ENCODE measurements at places on chromosomes 4 and X.

DNA sequence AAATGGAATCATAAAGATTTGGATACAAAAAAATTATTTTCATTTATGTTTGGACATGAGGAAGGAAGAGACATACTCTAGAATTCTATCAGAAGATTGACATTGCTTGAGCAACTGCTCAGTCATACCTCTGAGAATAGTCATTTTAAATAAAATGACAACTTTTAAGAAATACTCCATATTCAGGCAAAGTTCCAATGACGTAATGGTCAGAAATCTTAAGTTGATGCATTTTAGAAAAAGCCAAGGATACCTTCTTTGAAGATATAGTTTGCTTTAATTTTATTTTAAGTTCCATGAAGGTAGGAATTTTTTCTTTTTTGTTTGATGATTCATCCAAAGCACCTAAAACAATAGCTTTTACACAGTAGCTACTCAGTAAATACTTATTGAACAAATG is 110.3 kb upstream of the ATOH1 start:
- DNase-seq: no peak

GRCh38 chr4:113574636-113575103 is 186.9 kb downstream of the CAMK2D start:
- DNase-seq: peak; percentile 84

DNA sequence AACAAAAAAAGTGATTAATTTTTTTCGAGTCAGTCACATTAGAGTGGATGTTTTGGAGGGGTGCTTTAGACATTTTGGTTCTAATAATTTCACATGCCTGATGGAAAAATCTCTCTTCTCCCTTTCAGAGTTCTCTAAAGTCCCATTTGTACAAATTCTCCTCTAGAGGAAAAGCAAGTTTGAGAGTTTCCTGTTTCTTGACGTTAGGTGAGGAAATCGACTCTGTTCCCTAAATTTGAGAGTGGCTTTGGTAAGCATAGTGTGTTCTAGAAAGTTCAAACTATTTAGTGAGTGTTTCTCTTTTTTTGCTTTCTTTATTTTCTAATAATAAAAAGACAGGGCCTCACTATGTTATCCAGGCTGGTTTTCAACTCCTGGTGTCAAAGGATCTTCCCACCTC is 1.6 kb upstream of the ATP6AP2 start:
- DNase-seq: no peak

GRCh38 chr4:144591401-144591800 is 54.6 kb upstream of the HHIP start:
- DNase-seq: peak; percentile 83

DNA sequence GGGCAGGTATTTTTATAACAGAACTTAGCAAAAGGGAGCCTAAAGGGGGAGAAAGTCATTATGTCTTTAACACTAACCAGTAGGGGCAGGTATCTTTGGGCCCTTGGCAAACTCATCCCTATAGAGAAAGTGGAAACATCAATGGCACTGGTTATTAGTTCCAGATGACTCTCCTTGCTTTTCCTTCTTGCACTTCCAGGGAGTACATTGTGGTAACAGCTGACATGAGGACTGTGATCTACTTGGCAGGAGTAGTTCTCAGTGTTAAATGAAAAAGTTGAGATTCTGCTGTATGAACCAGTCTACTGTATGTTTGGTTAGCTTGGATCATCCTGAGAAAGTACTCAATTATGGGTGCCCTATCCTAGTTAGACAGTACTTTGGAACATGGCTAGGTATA is 93.6 kb downstream of the ATXN3L start:
- DNase-seq: no peak

- no peak for DNase-seq
Observed at GRCh38 chr4:4950561-4951290, 68.5 kb downstream of the CYTL1 start.

DNA sequence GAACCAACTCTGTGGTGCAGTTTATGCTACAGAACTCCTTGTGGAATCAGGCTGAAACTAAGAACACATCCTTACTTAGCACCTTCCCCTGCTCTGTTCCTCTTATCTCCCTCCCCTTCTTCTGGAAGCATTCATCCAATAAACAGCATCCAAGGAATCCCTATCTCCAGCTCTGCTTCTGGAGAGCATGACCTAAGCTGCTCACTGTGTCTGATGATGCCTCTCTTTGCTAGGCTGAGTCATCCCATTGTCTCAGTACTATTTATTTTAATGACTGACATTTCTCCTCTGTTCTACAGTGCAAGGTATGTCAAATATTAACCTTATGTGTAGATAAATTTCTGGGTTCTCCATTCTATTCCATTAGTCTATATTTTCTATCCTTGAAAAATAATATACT is 71.2 kb downstream of the BEND2 start:
- no peak for DNase-seq

DNA sequence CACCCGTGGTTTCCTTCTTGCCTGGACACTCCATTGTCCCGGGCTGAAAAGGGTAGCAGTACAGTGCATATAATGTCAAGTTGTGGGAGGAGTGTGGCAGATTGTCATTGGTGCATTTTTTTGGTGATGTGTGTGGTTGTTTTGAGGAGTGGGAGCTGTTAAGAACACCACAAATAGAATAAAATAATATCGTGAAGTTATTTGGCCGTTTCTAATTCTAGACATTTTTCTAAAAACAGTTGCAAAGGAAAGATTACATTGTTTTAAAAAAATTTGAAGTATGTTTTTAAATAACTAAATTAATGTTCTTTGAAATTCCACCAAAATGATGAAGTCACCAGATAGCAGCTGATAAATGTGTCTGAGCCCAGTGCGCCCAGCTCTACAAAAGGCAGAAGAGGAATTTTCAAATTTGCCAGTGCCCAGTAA is 1.3 kb downstream of the PKD2 start:
- DNase-seq: no peak

GRCh38 chr4:162706632-162707031 is 460.1 kb downstream of the NAF1 start:
- DNase-seq: no peak

GRCh38 chrX:34521563-34521962 is 135.5 kb downstream of the TMEM47 start:
- no peak for DNase-seq

DNA sequence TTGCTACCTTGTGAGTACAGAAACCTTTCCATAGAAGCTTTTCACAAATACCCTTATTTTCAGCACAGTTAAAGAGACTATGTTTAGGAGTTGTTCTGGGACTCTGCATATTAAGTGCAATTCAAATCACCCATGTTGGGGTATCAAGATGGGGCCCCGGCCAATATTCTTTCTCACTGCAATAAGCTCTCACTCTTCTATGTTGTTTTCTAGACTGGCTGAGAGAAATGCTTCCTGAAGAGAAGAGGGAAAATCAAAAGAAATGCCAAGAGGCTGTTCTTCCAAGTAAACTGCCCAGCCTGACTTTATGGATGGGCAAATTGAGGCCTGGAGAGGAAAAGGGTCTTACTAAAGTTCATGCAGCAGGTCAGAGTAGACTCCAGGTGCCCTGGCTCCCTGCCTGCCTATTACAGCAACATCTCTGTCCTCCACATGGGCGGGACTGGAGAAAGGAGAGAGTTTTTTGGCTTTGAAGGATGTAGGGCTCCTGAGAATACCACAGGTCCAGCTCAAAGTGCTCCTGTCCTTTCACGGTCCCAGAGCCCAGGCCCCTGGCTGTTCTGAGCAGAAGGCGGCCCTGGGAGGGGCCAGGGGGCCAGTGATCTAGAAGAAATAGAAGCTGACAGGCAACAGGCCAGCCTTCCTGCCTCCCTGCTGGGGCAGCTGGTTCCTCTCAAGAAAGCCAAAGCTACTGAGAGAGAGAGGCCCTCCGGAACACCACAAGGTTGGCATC is 745 bp upstream of the IQSEC2 start:
- DNase-seq: no peak

DNA sequence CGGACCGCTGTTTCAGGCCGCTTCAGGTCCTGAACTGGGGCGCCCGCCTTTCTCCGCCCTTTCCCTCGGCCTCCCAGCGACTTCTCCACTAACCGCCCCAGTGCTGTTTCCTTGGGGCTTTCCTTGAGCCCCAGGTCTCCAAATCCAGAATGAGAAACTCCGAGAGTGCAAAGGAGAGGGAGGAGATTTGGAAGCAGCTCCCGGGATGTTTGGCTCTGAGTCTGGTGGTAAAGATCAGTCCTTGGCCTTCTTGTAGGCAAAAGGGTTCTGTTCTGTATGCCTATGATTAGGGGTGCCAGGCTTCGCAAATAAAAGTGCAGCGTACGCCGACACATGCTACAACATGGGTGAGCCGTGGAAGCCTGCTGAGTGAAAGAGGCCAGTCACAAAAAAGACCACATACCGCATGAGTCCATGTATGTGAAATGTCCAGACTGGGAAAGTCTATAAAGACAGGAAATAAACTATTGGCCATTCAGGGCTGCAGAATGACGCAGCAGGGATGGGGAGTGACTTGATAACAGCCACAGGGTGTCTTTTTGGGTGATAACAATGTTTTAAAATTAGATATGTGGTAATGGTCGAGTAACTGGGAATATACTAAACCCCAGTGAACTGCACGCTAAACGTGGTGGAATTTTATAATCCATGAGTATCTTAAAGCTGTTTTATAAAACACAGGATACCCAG is 99.8 kb downstream of the TRAPPC11 start:
- no peak for DNase-seq

- DNase-seq: no peak
Observed at GRCh38 chr4:42345962-42346544, 51.2 kb upstream of the SHISA3 start.

DNA sequence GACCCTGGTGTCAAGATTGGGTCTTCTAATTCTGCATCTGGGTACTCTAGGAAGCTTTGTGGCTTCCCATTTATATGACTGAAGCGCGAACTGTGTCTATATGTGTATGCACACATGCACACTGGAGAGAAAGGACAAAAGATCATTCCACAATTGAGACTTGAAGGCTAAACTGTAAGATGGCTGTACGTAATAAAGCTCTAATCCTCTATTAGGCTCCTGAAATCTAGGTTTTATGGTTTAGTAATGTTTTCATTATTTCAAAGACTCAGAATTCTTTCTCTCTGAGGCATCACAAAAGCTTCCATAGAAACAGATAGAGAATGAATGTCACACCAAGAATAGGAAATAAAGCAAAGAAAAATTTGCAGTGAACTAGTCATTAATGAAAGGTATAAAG is 320.7 kb upstream of the FTHL17 start:
- no peak for DNase-seq

GRCh38 chr4:183770906-183771305 is 111.8 kb downstream of the TRAPPC11 start:
- no peak for DNase-seq

DNA sequence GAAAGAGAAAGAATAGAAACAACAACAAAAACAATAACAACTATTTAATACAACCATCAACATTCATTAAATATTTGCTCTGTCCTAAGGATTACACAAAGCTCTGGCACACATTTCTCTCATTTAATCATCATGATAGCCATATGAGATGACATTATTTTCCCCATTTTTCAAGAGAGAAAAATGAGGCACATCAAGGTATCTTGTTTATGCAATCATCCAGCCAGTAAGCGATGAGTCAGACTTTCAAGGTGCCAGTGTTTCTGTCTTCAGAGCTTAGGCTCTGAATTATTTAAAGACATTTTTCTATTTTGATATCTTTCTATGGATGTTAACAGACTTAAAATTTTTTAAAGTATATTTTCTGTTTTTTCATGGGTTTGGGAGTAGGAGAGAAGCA is 541.8 kb upstream of the SMIM31 start:
- no peak for DNase-seq

- peak; percentile 2 for DNase-seq
Observed at GRCh38 chr4:106594291-106594952, 225.8 kb upstream of the GIMD1 start.

DNA sequence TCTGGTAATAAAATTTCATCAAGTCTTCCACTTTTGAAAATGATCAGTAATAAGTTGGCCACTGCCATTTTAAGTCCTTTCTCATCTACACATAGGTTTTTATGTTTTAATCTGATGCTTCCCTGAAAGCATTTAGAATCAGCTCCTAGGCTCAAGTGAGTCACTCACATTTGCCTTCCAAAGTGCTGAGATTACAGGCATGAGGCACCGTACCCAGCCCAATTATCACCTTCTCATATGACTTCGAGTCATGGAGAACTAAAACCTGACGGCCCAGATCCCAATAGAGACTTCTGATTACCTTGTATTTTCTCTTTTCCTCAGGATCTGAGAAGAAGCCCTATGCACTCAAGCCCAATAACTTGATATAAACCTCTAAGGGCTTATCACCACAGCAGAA is 140.8 kb downstream of the OPHN1 start:
- DNase-seq: no peak

GRCh38 chr4:187612301-187612700 is 383.3 kb upstream of the ZFP42 start:
- no peak for DNase-seq

DNA sequence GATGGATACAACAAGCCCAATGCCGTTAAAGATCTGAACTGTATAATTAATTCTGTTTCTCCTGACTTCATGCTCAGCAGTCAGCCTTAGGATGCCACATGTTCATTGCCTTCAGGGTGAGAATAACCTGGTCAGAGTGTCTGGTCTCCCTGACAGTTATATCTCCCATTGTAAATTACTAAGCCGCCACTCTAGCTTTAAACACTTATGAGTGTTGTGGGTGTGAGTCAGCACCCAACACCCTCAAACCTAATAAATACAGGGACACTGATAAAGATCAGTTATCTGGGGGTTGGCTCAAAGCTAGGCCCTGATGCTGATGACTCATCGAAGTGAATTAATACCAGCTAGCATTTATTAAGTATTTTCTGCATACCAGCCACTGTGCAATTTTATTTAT is 64.9 kb upstream of the DYNLT3 start:
- DNase-seq: no peak

- DNase-seq: no peak
Observed at GRCh38 chrX:111302284-111302683, 32.0 kb upstream of the CAPN6 start.

DNA sequence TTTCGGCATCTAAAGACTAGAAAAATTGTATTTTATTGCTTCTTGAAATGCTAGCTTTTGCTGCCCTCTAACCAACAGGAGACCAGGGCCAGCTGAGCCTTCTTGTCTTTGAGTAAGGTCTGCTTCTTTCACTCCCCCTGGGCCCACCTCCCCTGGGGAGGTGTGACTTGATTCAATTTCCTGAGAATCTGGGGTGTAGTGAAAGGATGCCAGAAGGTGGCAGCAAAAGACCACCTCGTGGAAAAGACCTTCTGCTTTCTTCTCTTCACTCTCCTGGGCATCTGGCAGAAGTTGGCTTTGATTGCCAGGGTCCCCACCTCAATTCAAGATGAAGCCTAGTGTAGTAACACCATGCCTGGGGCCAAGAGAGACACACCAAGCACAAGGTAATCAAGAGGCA is 96.5 kb upstream of the MAOA start:
- DNase-seq: peak; percentile 44

GRCh38 chrX:39133971-39134370 is 332.7 kb downstream of the MID1IP1 start:
- peak; percentile 86 for DNase-seq

DNA sequence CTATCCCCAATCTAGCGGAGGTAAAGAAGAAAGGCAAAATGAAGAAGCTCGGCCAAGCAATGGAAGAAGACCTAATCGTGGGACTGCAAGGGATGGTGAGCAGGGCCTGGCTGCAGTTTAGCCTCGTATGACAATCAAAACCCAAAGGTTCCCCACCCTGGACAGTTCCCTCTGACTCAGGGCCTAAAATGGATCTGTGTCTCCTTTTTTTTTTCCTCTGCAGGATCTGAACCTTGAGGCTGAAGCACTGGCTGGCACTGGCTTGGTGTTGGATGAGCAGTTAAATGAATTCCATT is 986 bp downstream of the HDAC6 start:
- DNase-seq: no peak

Measured in NCI-H524 (cell line).